Mesenteric fat pad (tissue), 1 donor: ENCODE measurements at places on chromosomes 12 and 14. TPM values are rescaled to one million over a fixed set of nuclear protein-coding genes. Genes with fewer than 3 reads are reported as not detected.

Gene PPP4R4
- total RNA-seq, result 0.13 TPM

Gene ZC2HC1C
- total RNA-seq, result 3.1 TPM

Gene TBX3
- total RNA-seq, result 16.5 TPM

Gene PARP11
- 11.0 TPM for total RNA-seq

Gene TBK1
- total RNA-seq, result 23.4 TPM

Gene RFX4
- 0.13 TPM for total RNA-seq

Gene DNAH10
- 0.51 TPM for total RNA-seq

Gene LRCOL1
- total RNA-seq, result not detected

Gene KIF26A
- 3.2 TPM for total RNA-seq

Gene TMEM229B
- total RNA-seq, result 1.7 TPM

Gene CNIH1
- total RNA-seq, result 101 TPM

Gene BBOF1
- total RNA-seq, result 3.1 TPM

Gene TMEM119
- total RNA-seq, result 13.0 TPM

Gene ATG2B
- 21.3 TPM for total RNA-seq

Gene PYGL
- 174 TPM for total RNA-seq

Gene NOVA1
- total RNA-seq, result 11.7 TPM

Gene NGB
- not detected for total RNA-seq

Gene EEA1
- total RNA-seq, result 58.7 TPM

Gene ADAM20
- 1.1 TPM for total RNA-seq

Gene SLC6A13
- total RNA-seq, result not detected

- no peak for DNase-seq
These were observed 81.0 kb upstream of the CCDC196 start for GRCh38 chr14:66405158-66405557.

- DNase-seq, result no peak
These were observed 39.8 kb downstream of the MSRB3 start for GRCh38 chr12:65318186-65318685.

- DNase-seq, result no peak
These were observed 195.3 kb upstream of the IGF1 start for GRCh38 chr12:102675672-102676071.

DNA sequence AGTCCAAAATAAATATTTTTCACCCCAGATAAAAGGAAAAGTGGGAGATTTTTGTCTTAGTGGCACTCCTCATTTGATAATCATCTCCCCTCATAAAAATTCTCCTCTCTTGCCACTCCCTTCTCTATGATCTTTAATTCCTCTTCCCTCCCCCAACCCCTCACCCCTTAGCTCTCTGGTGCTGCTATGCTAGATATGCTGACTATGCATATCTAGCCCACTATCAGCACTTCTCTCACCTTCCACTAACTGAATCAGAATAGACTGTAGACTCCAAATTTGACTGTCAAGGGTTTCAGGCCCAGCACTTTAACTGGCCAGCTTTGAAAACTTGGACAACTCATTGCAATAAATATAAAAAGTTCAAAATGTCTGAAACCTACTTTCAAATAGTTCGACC is 254.2 kb downstream of the ETNK1 start:
- DNase-seq, result no peak

- DNase-seq, result no peak
These were observed 6.0 kb downstream of the FOXG1 start for GRCh38 chr14:28772613-28773012.

DNA sequence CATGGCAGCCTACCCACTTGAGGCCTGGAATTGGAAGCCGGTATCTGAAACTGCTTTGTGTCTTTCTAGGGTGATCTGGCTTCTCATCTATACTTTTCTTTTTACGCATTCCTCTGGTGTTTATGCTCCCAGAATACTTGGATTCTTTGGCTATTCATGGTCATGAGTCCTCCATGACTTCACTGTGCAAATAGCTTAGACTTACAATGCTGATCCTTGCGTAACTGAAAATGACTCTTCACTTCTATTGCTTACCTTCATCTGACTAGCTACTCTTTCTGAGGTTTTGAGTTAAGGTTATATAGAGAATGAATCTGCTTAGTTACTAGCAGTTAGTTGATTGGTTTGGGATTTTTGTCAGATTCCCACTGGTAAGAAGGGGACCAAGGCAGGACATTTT is 121.7 kb upstream of the NOVA1 start:
- no peak for DNase-seq

GRCh38 chr14:92994131-92994676 is 71.3 kb downstream of the CHGA start:
- DNase-seq, result no peak

DNA sequence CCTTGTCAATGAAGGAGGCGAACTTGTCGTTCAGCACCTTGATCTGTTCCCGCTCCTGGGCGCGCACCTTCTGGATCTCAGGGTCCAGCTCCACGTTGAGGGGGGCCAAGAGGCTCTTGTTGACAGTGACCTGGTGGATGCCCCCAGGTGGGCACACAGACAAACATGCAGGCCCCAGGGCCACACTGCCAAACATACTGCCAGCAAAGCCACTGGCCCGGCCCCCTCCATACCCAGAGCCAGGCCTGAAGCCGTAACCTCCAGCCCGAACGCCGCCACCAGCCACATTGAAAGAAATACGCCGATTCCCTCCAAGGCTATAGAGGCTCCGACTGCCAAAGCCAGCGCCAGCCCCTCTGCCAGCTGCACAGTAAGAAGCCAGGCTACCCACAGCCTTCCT is 337 bp downstream of the KRT74 start:
- DNase-seq, result no peak

GRCh38 chr12:93783832-93784231 is 106.7 kb downstream of the CRADD start:
- DNase-seq, result no peak

DNA sequence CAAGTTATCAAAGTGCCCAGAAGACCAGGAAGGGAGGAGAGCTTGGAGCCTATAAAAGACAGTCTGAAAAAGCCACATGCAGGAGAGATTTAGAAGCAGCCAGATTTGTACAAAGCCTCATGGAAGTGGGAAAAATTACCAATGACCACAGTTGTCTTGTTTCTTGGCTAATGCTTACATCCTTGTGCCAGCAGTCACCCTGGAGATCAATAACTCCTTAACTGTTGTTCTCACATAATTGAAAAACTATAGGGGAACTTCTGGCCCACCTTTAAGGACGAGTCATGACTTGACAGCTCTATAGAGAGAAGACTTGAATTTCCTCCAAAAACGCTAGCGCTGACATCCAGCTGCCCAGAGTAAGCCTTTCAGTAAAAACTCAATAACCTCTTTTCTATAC is 313.1 kb downstream of the GALC start:
- DNase-seq, result no peak

GRCh38 chr14:69504775-69505174 is 20.2 kb downstream of the PLEKHD1 start:
- no peak for DNase-seq
